ENCODE measurements at places on chromosomes 11 and 22.

- DNase-seq, result no peak
Observed at GRCh38 chr11:33321422-33321821, 64.2 kb downstream of the HIPK3 start.

GRCh38 chr22:40251106-40251505, 73.4 kb downstream of the TNRC6B start:
- DNase-seq, result no peak

- no peak for DNase-seq
Observed at GRCh38 chr11:77789061-77789730, 31.3 kb downstream of the RSF1 start.

DNA sequence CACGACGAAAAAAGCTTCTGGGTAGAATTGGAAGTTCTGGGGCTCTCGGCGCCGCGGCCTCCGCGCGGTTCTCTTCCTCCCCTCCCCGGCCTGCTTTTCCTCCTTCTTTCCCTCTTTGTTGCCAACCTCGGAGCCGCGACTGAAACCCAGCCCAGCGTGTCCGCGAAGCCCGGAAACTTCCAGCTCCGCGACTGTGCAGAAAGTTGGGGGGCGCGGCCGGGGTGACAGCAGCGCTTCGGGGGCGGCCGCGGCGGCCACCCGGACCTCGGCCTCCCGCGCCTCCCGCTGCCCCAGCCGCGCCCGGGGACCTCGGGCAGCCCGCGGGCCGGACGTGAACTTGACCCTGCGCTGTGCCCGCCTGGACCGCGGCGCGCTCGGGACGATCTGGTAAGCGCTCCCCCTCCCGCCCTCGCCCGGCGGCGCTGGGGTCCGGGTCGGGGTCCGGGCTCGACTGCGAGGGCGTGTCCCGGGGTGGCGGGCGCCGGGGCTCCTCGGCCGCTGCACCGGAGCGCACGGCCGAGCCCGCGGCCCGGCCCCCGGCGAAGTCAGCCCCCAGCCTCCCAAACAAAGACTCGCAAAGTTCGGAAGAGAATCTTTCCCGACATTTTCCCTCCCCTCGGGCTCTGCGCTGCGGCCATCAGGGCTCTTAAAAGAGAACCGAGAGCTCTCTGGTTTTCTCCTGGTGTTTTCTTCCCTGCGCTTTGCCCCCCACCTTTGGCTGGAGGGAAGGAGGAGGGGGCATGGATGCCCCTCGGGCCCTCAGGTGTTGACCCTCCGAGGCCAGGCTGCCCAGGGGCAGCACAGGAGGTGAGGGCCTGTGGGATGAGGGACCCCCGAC, 67.9 kb upstream of the WNT7B start:
- peak; percentile 20 for DNase-seq

DNA sequence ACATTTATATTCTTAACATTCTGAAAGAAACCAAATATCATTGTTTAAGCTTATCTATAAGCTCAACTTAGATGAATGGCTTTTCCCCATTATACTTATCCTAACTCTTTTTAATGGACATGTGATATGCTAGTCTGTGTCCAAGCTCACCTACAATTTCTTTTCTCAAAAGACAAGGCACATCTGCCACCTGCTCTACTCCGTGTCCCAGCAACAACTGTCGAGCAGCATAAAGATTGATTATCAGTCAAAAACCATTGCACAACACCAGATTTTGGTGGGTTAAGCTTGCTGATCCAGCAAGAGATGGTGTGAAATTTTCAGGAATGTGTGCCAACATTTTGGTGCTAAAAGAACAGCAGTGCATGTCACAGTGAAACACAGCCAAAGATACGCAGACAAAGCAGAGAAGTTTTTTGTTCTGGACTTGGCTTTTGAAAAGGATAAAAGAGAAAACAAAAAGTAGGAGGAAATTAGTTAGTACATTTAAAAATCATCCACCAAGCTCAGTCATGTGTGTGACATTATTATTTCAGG, 65.8 kb downstream of the DCDC1 start:
- no peak for DNase-seq

DNA sequence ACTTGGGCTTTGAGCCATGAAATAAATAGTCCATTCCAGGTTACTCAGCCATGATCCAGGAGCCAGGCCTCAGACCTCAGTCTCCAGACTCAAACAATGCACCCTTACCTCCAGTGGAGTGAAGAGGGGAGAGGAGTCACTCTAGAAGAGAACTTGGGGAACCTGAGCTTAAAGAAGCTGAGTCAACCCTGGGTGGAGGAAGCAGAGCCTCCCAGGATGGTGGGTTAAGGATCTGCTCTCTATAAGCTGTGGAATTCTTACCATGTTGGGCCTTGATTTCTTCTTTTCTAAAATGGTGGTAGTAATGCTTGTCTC, 113.2 kb downstream of the NECTIN1 start:
- no peak for DNase-seq
